ENCODE measurements at places on chromosomes 5 and 9.

GRCh38 chr9:134626571-134627416 lies 14.8 kb upstream of the COL5A1 start:
- DNase-seq = no peak

- no peak for DNase-seq
These were observed 52.1 kb upstream of the CCNG1 start for GRCh38 chr5:163385271-163385670.

- DNase-seq = no peak
These were observed 7.6 kb upstream of the TTLL11 start for GRCh38 chr9:122100756-122101155.

- no peak for DNase-seq
These were observed 2.9 kb upstream of the CNTRL start for GRCh38 chr9:121071756-121072421.

GRCh38 chr9:91418215-91418610 lies 5.4 kb downstream of the NFIL3 start:
- DNase-seq = no peak

DNA sequence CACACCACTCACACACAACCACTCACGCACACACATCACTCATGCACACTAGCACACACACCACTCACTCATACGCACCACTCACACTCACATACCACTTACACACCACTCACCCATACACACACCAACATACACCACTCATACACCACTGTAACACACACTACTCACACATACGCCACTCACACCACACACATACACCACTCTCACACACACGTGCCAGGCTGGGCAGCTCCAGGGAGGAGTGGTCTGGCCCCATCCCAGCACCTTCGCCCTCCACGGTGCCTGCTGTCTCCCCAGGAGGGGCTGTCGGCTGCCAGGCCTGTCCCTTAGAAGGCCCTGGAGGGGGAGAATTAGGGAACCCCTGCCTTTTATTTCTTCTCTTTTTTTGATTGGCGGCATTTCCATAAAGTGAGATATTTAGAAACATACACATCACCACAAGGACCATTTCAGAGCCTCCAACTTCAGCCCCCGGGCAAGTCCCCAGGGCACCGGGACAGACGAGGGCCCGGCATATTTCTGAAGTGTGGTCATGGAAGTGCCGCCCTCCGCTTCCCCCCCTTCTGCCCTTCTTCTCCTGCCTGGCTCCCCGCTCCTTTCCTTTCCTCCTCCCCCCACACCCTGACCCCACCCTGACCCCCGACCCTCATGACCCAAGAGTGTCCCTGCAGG lies 6.3 kb upstream of the ASB6 start:
- DNase-seq = no peak

DNA sequence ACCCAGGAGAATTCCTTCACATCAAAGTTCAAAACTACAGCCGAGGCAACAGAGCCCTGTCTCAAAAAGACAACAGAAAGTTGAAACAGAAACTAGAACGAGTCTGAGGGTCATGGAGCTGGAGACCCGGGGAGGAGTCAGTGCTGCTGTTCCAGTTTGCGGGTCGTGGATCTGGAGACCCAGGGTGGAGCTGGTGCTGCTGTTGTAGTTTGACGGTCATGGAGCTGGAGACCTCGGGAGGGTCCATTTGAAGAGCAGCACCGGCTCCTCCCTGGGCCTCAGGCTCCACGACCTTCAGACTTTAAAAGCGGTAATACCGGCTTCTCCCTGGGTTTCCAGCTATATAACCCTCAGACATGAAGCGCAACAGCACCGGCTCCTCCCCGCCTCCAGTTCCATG lies 13.0 kb upstream of the LCN15 start:
- no peak for DNase-seq

GRCh38 chr5:176420972-176421544 lies 4.7 kb upstream of the CLTB start:
- no peak for DNase-seq

DNA sequence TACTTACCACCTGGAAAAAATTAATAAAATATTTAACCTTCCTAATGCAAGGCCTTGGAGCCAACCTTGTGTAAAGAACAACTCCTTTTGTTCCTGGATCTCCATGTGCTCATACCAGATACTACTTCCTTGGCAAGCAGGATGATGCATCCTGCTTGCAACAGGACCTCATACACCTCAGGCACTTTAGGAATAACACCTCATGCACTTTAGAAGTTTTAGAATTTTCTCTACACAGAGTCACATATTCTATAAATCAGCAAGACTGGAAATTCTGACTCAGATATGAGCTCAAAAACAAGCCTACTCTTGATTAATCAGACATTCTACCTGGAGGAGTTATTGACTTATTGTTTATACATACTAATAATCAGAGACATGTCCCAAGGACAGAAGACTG lies 209.6 kb upstream of the CDH10 start:
- DNase-seq = no peak

DNA sequence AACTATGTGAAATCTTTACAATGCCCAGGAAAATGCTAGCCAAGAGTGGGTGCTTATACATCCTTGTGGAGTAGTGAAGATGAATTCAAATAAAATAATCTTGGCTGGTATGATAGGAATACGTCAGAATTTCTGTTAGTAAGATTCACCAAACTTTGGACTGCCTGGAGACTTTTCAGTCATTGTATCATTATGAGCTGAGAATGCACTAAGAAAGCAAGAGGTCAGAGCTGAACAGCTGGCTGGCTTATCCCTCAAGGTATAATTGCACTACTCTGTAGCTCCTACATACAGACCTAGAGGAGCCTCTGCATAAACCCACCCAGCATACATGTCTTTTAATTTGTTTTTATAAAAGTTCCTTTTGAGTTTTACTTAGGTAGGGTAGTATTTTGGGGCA lies 568.5 kb upstream of the RIOK2 start:
- no peak for DNase-seq

GRCh38 chr9:136996361-136997292 lies at the start of gene CLIC3:
Gene CLIC3, minus strand, starts transcription at chr9:136996568. Its CDS starts 25 bp downstream, at chr9:136996543.
- no peak for DNase-seq

- no peak for DNase-seq
These were observed 128.3 kb downstream of the YIPF5 start for GRCh38 chr5:144042156-144042555.

- no peak for DNase-seq
These were observed 100.4 kb downstream of the SGCD start for GRCh38 chr5:156427315-156427714.

All from NCI-H1436 (cell line).